KG1 (cell line): ENCODE measurements at places on chromosomes 4 and X.

- DNase-seq, result no peak
These were observed 25.6 kb downstream of the KDM6A start for GRCh38 chrX:44898411-44899221.

GRCh38 chrX:21741364-21741763, 16.6 kb downstream of the SMPX start:
- no peak for DNase-seq

- DNase-seq, result no peak
These were observed 97.3 kb upstream of the SPRY1 start for GRCh38 chr4:123299212-123299691.

- DNase-seq, result no peak
These were observed 67.6 kb upstream of the SLC7A3 start for GRCh38 chrX:70998411-70999027.

DNA sequence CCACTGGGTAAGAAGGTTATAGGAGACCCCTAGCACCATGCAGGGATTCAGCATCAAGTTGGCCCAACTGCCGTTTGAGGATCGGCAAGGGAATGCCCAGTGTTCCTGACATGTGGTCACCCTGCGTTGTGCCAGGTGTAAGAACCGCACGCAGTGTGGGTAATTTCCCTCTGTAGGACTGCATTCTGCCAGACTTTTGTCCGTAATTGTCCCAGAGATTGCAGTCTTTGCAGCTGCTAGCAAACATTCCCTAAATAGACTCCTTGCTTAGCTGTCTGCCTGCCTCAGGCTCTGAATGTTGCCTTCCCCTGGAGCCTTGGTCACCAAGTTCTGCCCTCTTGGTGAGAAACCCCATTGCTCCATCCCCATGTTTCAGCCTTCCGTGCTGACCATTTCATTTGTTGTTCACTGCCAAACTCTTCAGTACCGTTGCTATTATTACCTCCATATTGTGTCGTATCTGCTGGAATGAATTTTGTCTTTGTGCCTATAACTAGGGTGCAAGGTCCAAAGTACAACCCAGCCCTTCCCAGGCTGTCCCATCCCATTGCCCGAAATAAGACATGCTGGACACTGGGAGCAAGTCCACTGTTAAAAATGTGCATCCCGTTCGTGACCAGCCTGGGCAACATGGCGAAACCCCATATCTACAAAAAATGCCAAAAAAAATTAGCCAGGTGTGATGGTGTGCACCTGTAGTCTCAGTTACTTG, 53.8 kb upstream of the USP9X start:
- no peak for DNase-seq

DNA sequence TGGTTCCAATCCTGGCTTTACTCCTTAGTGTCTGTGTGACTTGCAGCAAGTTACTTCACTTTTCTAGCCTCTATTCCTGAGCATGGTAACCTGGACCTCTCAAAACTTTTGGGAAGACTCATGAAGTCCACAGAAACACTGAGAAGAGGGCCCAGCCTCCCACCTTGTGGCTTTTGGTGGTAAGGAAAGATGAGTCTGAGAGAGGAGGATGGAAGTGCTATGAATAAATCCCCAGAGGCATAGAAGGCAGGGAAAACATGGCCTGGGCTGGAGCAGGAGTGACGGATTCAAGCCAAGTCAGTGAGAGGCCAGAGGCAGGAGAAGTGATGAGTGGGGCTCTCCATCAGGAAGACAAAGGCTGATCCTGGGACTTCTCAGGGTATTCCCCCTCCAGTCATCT, 10.9 kb upstream of the MAGEA4 start:
- no peak for DNase-seq

DNA sequence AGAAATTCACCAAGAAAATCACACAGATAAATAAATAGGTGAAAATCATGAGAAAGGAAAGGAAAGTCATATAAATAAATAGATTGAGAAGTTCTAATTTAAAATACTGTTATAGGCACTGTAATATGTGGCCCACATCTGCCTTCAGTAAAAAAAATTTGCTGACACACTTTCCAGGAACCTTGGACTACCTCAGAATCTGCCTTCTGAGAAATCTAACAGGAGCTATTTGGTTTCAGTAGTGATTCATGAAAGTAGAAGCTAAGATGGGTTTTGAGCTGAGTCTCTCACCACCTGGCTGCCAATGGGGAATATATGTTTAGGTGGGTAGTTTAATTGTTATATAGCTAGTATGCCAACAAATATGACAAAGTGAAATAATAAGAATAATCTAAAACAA, 810.0 kb downstream of the RAB28 start:
- no peak for DNase-seq

DNA sequence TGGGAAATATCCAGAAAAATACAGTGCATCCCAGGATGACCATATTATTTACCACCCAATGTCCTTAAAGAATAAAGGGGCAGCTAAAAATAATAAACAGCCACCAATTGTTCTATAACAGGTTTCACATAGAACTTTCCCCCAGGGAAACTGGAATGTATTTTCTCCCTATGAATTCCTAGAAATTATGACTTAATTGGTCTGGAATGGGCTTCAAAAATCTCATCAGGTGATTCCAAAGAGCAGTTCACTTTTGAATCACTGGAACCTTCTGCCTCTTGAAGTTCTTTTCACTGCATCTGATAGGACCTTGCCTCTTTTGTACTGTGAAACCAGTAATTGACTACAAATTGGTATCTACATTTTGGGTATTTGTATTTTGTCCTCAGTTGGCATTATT, 119.3 kb downstream of the ZNF330 start:
- DNase-seq, result no peak

- DNase-seq, result no peak
These were observed 11.8 kb upstream of the FAM53A start for GRCh38 chr4:1695913-1696312.

DNA sequence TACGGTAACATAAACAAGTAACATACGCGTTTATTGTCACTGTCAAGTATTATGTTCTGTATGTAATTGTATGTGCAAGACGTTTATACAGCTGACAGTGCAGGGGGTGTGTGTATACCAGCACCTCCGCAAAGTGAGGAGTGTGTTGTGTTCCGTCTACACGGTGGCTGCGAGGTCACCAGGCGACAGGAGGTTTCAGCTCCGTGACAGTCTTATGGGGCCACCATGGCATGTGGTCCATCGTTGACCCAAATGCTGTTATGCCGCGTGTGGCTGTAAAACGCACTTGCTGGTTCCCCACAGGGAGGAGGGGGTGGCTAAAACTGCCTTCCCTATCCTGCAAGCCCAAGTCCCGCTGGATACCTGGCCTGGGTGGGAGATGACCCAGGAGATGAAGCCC, 25.0 kb downstream of the NSG1 start:
- DNase-seq, result no peak

GRCh38 chrX:22662776-22663175, 337.0 kb upstream of the DDX53 start:
- no peak for DNase-seq

DNA sequence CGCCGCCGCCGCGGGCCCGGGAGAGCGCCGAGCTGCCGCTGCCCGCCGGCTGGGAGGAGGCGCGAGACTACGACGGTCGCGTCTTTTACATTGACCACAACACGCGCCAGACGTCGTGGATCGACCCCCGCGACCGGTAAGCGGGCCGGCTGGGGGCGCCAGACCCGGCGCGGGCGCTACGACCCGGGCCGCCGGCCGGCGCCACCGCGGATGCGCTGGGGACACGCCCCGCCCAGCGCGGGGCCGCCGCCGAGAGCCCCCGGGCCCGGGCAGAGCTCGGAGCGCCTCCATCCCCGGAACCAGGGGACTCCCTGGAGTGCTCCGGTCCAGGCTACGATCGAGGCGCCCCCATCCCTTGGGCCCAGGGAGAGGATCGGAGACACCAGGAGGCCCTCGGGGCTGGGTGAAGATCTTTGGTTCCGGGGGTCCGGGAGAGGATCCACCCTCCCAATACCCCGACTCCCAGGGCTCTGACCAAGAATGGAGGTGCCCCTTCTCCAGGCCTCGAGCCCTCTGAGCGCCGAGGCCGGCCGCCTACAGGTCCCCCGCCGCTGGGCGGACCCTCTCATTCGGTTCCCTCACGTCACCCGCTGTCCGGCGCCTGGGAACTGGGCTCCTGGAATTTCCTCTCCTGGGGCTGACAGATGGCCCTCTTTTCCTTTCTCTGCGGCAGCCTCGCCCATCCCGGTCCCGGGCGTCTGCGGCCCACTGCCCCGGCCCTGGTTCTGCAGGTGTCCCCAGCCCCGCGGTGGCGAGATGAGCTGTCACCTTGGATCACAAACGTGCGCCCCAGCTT, 48.8 kb downstream of the CLDN34 start:
- no peak for DNase-seq

DNA sequence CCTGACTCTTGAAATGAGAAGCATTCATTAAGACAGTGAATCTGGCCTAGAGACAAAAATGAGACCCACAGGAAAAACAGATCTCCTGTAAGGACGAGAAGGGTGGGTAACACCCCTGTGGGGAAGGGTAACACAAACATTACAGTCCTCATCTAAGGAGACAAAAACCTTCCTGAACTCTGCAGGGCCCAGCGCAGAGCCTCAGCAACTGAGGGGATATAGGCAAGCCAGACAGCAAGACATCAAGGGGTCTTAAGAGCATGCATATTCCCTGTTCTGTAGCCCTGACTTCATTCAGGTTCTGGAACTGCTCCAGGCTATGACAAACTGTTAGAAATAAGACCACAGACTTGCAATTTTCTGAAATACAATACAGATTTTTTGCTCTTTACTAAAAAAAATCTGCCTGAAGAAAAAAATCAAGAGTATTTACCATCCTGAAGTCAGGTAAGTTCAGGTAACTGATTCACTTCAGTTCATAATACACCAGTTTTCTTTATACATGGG, 15.5 kb downstream of the COX18 start:
- no peak for DNase-seq

- DNase-seq, result no peak
These were observed 26.8 kb downstream of the PDGFRA start for GRCh38 chr4:54255881-54256280.
